ENCODE measurements at places on chromosomes 6 and 20.

DNA sequence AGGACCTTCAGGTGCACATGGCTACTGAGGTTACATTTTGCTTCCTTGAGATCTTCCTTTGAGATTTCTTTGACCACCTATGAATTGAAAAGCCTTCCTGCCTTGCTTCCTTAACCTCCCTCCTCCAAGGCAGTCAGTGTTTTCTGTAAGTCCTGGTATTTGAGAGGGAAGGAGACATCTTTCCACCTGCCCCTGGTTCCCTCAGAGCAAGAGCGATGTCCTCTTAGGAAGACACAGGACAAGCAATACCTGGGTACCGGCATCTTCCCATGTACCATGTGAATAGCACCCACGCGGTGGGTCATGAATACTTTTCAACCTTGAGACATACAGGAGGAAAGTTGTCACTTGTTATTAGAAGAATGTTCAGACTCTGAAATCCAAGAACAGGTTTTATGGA lies 37.1 kb downstream of the GINS1 start:
- DNase-seq = no peak

- DNase-seq = no peak
Observed at GRCh38 chr6:72324591-72324990, 297.3 kb upstream of the KCNQ5 start.

- DNase-seq = peak; percentile 92
Observed at GRCh38 chr6:135358251-135358821, 139.2 kb downstream of the AHI1 start.

- no peak for DNase-seq
Observed at GRCh38 chr6:129730477-129731165, 20.6 kb upstream of the ARHGAP18 start.

- DNase-seq = no peak
Observed at GRCh38 chr6:159720708-159721107, 6.6 kb upstream of the WTAP start.

GRCh38 chr6:41545247-41545702 lies 906 bp upstream of the FOXP4 start:
- DNase-seq = no peak

GRCh38 chr6:21987501-21987957 lies 309.3 kb downstream of the PRL start:
- peak; percentile 94 for DNase-seq

DNA sequence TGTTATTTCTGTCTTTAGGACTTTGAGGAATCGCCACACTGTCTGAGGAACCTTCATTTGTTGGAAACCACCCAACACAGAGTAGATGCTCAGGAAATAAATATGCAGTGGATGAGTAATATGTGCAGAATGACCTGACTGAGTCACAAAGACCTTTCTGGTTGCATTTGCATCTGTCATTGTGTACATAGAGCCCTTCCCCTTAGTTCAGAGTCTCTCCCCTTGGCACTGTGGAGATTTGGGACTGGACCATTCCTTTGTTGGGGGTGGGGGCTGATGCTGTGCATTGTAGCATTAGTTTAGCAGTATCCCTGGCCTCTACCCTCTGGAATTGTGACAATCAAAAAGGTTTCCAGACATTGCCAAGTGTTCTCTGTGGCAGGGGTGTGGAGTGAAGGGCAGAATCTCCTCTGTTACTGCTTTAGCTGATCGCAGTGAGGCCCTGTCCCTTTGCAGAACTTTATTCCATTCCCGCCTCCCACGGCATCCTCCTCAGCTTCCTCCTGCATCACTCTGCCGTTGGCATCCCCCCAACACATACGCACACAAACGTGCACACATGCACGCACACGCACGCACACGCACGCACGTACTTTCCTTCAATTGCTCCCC lies 64.5 kb downstream of the EYA2 start:
- DNase-seq = peak; percentile 95

GRCh38 chr20:45405571-45406259 lies 2.4 kb upstream of the DBNDD2 start:
- peak; percentile 55 for DNase-seq

- DNase-seq = no peak
Observed at GRCh38 chr20:18847226-18847755, 33.7 kb downstream of the SCP2D1 start.

DNA sequence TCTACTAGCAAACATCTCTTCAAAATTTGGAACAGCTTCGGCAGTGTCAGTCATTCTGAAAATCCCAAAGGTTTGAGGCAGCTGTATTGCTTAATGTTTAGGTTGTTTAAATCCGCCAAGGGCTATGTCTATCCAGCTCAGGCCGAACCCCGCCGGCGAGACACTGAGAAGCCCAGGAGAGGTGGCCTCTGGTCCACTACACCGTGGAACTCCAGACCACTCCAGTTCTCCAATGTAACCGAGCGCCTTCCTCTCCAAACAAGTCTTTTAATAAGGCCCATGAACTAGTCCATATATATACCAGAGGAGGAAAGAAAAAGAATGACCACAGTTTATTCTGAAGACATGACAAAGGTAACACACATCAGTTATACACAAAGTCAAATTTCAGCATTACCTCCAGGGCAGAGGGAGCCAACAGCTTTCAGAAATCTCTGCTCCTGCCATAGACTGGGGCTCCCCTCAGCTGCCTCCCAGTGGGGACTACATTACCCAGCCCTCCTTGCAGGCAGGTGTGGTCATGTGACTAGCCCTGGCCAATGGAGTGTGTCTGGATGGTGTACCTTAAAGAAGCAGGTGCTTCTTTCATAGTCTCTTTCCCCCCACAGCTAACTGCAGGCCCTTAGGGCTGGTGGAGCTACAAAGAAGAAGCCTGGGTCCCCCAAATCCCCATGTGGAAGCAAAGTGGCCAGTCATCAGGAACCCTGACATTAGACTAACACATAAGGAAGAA lies at the start of gene RAMACL:
TSS of gene RAMACL (minus strand) at position 255 of the 733 bp plus-strand sequence. CDS start at position 54, 201 bp downstream.
- no peak for DNase-seq

DNA sequence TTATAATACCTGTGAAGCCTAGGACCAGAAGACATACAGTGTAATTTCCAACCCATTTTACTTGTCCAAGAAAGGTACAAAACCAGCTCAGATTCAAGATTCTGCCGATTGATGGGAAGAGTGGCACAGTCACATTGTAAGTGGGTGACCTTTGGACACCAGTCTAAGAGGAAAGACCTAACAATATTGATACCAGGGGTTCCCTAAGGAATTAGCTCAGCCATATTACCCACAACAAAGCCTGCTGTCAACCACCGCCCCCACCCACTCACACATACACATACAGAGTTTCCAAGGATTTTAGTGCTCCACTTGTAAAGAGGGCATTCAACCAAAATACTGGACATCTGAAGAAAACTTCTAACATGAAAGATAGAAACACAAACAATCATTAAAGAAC lies 27.9 kb upstream of the TMEM181 start:
- no peak for DNase-seq

DNA sequence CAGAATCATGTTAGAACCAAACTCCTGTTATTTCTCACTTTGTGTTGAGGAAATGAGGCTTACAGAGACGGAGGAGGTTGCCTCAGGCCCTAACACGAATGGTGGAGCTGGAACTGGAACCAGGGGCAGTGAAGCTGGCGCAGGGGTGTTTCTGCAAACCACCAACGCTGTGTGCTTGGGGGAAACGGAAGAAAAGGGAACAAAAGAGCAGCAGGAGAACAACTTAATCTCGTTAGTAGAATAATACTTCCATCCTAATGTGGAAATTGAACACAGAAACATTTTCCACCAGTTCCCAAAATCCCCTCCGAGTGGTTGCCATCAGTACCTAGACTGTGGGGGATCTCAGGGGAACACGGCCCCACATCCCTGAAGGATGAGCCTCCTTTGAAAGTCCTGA lies 103.4 kb upstream of the FRMD1 start:
- DNase-seq = no peak

DNA sequence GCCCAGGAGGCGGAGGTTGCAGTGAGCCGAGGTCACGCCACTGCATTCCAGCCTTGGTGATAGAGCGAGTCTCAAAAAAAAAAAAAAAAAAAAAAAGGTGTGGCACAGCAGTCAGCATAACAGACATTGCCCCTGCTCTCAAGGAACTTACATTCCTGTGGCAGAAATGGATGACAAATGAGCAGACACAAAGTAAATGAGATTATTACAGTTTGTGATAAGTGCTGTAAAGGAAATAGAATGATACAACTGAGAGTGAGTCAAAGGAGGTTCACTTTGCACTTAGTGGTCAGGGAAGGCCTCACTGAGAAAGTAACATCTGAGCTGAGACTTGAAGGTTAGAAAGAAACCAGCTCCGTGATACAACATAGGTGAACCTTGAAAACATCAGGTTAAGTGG lies 36.4 kb downstream of the CEP250 start:
- DNase-seq = no peak

DNA sequence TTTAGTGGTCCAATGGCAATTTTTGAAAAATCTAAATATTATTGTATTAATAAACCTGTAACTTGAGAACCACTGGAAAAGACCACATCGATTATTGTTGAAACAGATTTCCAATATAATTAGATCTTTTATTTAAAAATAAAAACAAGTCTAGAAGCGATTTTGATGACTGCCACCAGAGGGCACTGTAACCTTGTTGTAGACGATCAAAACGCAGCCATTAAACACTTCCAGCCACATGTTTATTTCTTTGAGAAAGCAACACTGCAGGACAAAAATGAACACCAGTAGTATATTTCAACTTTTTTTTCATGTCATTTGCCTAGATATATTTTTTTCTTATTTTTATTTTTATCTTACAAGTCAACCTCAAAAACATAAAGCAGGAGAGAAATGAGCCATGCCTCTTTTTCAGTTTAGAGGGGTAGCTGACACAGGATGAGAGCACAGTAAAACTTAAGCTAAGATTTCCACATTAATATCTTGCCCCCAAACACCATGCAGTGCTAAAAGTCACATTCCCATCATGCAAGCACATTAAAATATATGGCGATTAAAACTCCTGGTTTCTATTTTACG lies 115.4 kb downstream of the OPRM1 start:
- peak; percentile 60 for DNase-seq

DNA sequence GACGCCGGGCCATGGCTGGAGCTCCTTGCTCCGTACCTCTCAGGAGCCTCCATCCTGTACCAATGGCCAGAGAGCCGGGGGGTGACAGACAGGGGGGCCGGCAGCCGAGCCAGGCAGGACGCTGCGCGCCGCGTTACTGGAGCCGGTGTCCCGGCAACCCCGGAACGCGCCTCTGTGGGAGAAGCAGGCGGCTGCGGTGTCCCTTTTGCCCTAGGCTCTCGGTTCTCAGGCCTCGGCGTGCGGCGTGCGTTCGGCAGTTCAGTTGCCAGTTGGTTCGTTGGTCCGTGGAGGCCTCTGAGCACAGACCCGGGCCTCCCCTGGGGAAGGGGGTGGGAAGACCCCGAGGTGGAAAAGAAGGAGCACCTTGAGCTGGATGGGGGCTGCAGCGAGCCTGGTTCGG lies at the start of gene SPATS1:
TSS of gene SPATS1 (plus strand) at position 162 of the 400 bp plus-strand sequence. CDS start 446 bp downstream, outside the sequence.
- DNase-seq = peak; percentile 15

- no peak for DNase-seq
Observed at GRCh38 chr20:10109641-10110040, 74.9 kb downstream of the ANKEF1 start.

DNA sequence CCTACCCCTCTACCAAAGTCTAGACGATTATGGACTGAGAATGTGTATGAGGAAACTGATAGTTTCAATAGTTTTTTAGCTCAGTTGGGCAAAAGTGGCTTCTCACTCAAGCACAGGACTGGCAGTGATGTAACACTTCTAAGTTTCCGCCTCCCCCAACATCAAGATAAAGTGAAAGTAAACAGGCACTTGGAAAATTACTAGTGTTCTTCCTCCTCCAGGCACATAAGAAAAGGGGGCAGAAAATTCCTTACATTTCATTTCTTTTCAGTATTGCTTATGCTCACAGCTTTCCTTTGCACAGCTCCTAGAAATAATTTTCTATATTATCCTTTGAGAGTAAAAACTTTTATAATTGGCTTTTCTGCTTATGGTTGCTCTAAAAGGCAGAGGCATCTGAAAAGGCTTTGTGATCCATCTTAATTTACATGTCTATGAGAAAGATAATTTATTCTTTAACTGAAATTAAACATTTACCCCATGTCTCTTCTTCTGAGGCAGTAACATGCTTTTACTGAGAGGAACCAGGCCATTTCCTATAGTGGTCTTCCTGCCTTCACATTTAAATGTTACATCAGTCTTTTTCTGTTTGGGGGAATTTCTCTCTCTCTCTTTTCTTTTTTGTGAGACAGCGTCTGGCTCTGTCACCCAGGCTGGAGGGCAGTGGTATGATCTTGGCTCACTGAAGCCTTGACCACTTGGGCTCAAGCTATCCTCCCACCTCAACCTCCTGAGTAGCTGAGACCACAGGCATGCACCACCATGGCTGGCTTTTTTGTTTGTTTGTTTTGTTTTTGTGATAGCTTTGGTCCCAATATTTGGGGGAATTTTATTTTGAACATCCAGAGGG lies 65.0 kb upstream of the EEF1A1 start:
- peak; percentile 82 for DNase-seq

DNA sequence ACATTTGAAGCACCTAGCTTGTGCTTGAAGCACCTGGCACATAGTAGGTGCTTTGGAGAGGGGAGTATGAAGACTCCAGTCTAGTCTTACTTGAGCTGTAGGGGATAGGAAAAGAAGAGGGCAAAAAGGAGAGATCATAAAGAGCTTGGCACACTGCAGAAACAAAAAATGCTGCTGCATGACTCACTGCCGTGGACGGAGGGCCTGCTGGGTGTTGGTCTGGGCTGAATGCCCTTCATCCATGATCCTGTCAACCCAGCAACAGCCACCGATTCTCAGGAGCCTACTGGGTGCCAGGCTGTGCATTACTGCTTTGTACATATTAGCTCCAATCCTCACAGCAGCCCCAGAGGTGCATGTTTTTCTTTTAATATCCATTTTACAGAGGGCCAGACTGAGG lies 6.0 kb downstream of the PDYN start:
- DNase-seq = peak; percentile 23

DNA sequence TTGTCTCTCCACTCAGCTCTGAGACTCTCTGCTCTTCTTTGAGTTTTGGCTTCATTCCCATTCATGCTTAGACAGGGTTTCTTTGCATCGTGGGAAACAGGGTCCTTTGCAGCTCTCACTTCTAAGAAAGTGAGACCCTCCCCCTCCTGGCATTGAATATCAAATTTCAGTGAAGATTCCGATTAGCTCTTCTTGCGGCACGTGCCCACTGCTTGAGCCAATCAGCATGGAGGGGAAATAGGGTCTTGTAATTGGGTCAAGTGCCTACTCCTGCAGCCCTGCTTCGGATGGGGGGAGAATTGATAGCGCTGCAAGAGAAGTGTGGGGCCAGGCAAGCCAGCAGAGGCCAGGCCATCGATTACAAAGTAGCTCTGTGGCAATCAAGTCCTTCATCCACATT lies 69.6 kb downstream of the TFAP2C start:
- DNase-seq = no peak

- DNase-seq = no peak
Observed at GRCh38 chr6:156098839-156099238, 643.2 kb upstream of the NOX3 start.

- DNase-seq = no peak
Observed at GRCh38 chr6:34130862-34131261, 15.0 kb downstream of the GRM4 start.
